Stimulated activated naive CD8-positive, alpha-beta T cell treated with anti-CD3 and anti-CD28 coated beads, Interleukin-15, Interleukin-2, amounts not matched to agents 100 U/mL and 50 U/mL, for 24 hours (primary cell): ENCODE measurements at places on chromosomes 16 and 17.

GRCh38 chr17:77735081-77735565 lies 223.4 kb upstream of the TNRC6C start:
- no peak for DNase-seq

- no peak for DNase-seq
Measured at GRCh38 chr17:44004761-44005526, 522 bp downstream of the NAGS start.

GRCh38 chr17:11981862-11982261 lies 15.4 kb downstream of the ZNF18 start:
- DNase-seq = no peak

DNA sequence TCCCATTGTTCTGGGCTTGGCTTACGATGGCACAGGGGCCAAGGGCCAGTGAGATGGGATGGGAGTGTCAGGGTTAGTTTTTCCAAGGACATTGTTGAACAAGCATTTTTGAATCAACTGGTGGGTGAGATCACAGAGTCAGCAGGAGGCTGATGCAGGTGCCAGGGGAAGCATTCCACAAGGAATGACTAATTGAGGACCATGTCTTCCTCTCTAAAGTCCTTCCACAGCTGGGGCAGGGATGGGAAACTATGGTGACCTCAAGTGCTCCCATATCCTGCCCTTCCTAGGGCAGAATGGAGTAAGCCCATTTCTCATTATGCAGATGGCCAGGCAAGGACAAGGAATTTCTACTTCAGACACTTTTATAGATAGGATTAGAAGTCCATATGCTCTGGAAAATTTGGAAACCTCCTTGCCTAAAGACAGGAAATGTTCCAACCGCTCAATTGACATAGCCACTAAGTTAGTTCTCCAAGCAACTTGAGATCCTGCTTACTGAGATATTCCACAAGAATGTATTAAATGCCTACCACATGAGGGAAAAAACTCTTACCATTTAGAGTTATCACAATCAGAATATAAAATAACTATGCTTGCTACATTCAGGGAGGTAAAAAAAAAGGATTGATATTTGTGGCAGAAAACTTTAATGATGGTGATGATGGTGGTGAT lies 21.2 kb upstream of the ENGASE start:
- DNase-seq = no peak

- no peak for DNase-seq
Measured at GRCh38 chr16:2761886-2762583, 9.6 kb downstream of the SRRM2 start.

GRCh38 chr16:12484426-12484825 lies 319.3 kb downstream of the CPPED1 start:
- no peak for DNase-seq

GRCh38 chr16:55421226-55421625 lies 57.8 kb upstream of the MMP2 start:
- no peak for DNase-seq

DNA sequence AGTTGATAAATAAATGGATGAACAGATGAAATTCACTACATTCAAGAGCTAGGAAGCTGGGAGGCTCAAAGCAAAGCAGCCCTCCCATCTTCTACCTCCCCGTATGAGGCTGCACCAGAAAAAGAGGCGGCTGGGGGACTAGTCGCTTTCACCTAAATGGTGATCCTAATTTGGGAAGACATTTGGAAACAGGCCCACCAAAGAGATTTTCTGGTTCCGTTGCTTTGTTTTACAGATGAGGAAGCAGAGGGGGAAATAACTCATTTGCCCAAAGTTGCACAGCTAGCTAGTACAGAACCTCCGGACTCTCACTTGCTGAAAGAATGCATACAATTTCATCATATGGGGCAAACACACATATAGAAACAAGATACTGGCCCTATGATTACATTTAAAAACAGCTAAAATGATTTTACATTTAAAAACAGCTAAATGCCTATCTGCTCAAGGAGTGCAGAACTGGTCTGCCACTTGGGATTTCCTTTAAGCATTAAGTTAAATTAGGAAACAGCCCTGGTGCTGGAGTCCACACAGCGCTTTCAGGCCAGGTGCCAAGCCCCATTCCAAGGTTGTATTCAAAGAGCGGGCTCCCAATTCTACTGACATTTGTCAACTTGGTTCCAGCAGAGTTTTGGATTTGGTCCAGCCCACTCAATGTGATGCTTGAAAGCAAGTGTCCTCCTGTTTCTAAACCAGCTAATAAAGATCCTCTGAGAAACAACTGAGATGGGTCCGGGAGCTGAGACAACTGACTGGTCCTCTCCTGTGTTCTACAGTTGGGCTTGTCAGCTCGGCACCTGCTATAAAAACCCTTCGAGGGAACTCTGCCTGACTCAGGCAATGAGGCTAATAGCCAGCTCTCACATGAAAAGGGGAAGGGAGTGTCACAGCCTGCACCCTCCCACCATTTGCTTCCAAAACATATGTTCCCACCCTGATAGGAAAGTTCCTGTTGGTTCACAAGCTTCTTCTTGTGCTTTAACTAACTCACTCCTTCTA lies 11.7 kb downstream of the ERN1 start:
- no peak for DNase-seq

- DNase-seq = no peak
Measured at GRCh38 chr17:17469358-17469757, 7.4 kb upstream of the MED9 start.

- no peak for DNase-seq
Measured at GRCh38 chr16:22691335-22691734, 122.6 kb upstream of the HS3ST2 start.

- DNase-seq = no peak
Measured at GRCh38 chr17:4785311-4786105, 656 bp downstream of the VMO1 start.

DNA sequence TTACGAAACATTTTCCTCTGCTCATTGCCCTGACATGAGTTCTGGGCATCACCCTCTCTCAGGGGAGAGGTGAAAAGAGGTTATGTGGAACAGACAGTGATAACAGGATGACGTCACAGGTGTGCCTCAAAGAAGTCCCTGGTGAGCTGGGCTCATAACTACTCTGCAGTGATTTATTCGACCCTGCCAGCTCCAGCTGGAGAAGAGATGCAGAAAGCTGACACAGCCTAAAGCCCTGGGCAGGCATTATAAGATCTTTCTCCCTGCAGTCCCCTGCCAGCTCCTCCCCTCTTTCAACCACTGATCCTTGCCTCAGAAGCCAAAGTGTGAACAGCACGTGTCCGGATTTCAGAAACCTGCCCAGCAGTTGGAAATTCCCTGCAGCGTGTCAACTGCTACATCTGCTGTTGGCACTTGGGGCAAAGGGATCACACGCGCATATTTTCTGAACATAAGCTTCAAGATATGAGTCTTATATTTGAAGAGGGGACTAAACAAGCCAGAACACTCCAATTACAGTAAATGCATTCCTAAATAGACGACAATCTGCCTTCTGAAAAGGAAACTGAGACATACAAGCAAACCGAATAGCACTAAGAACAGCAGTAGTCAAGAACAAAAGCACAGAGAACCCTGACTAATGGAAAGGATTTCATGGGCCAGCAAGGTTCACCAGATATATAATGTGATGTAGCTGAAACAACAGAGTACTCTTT lies 80.5 kb downstream of the SMG6 start:
- DNase-seq = peak; percentile 56

DNA sequence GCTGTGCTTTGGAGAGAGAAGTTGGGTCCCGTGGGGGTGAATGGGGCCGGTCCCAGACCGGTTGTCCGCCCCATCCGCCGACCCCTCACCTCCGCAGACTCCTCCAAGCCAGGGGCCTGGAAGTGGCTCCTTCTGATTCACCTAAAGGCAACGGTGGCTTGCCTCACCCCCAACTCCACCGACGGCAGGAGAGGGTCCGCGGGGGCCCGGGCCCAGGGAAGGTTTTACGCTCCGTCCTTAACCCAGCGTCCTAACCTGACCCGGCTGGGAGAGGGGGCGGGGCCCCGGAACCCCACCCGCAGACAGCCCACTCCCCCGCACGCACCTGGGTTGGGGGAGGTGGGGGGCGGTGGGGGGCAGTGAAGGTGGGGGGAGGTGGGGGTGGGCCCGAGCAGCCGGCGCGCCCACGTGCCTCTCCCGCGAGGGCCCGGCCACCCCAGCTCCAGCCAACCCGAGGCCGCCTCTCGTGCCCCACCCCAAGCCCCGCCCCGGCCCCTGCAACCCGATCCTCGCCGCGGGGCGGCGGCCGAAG lies 12.7 kb upstream of the CD300A start:
- no peak for DNase-seq

DNA sequence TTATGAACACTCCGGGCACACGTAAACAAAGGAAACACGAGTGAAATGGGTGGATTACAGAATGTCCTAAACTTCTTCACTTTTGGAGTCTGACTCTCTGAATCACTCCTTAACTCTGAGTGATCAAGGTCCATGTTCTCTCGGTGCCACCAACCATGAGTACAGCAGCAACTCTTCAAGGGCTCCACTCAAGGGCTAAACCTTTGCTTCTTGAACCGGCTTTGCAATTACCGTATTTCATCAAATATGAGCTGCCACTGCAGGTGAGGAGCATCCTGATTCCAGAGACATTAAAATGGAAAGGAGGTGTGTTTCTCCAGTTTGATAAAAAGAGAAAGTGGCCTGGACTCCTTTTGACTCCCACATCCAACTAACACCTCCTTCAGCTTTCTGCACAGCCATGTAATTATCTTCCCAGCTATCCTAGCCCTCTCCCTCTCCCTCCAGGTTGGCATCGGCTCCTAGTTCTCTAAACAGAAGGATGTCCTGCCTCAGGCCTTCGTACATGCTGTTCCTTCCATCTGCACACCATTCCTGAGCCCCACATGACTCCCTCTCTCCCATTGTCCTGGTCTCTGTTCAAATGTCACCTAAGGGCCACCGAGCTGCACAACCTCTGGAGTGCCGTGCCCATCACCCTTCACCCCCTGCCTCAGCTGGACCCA lies 61.4 kb downstream of the ZDHHC7 start:
- no peak for DNase-seq

- no peak for DNase-seq
Measured at GRCh38 chr17:39603304-39604016, 4.3 kb downstream of the NEUROD2 start.

DNA sequence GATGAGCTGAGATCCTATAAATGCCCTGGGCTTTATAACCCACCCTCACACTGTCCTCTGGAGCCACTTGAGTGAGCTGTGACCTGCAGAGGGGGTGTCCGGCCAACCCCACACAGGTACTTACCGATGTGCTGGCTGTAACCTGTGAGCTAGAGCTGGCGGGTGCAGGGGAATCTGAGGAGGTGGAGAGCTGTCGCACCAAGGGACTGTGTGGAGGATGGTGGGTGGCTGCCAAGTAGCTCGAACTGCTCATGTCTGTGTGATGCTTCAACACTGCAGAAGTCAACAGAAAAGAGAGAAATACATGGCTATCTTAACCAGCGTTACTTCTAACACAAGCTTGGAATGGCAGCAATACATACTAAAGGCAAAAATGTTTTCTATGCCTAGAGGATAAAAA lies 39.4 kb downstream of the STH start:
- DNase-seq = no peak

- DNase-seq = no peak
Measured at GRCh38 chr16:10504404-10504885, 76.0 kb downstream of the EMP2 start.

- DNase-seq = no peak
Measured at GRCh38 chr17:37492167-37492566, 2.5 kb downstream of the DUSP14 start.

DNA sequence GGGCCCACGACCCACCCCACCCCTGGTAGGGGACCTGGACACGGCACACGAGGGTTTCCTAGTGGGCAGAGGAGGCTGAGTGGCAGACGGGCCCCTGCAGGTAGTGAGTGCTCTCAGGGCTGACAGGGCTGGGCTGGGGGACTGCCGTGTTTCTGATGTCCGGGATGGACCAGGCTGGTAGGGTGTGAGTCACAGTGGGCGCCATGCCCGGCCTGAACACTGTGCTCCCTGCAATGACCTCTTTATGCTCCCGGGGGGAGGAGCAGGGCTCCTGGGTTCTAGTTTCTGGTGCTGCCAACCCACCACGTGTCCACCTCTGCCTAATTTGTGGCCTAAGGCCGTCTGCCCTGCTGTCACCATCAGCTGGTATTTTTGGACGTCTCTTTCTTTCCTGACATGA lies 26.3 kb downstream of the ARHGAP23 start:
- no peak for DNase-seq

DNA sequence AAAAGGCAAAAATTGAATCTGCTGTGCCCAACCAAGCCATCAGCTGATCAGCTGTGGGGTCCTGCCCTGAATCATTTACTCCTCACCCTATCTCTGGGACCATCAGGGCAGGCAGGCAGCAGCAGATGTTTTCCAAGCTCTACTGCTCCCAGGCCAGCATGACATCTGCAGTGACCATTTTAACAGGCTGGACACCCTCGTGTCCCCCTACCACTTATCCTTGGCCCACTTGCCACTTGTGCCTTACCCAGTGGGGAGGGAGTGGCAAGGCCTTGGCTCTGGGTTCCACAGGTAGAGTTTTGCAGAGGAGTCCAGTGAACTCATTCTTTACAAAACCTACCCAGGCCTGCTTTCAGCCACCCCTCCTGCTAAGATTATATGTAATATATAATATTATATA lies 12.0 kb upstream of the CA4 start:
- DNase-seq = no peak

DNA sequence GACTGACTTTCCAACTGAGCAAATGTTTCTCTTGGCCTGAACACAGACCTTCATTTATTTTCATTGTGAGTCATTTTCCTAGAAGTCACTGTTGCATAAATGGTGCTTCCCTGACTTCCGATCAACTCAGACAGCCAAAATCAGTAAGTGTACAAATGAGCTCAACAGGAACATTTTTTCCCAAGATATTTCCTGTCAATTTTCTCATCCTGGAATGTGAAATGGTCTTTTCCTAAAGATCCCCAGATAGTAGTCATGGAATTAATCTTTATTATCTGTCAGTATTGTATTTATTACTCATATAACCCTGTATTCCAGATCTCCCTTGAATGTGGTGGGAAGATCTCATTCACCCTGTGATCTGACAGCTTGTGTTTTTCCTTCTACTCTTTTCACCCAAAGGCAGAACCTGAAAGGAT lies 360.3 kb upstream of the KIF2B start:
- no peak for DNase-seq

DNA sequence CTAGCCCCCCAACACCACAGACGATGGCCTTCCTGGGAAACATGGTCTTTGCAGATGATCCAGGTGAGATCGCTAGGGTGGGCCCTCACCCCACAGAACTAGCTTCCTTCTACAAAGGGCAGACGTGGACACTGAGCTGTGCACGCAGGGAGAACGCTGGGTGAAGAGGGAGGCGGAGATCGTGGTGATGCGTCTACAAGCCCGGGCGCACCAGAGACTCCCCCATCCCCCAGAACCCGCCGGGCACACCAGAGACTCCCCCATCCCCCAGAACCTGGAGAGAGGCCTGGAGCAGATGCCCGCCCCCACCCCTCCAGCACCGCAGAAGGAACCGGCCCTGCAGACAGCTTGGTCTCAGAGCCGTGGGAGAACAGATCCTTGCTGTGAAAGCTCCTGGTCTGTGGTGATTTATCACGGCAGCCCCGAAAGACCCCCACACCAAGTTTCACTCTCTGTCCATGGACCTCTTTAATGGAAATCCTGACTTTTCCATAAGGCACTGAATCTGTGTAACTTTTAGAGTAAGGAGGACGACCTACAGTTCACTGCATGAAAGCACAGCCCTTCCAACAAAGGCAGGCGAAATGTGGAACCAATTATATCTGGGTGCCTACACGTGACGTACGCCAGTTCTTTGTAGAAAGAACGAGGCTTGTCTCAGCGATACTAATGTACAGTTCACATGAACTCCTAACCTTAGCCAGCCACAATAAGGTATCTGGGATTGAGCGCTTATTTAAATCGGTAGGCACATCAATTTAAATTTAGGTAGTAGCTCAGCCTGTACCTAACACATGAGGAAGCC lies 88.5 kb downstream of the ANKRD11 start:
- DNase-seq = no peak

- DNase-seq = no peak
Measured at GRCh38 chr17:72346306-72346705, 225.5 kb downstream of the SOX9 start.
